ENCODE measurements at places on chromosomes 7 and 10. TPM values are rescaled to one million over a fixed set of nuclear protein-coding genes. Genes with fewer than 3 reads are reported as not detected.

The CNNM2 gene
- total RNA-seq: 2.3 TPM

The TBC1D12 gene
- 11.5 TPM for total RNA-seq

The COL13A1 gene
- total RNA-seq: 77.5 TPM

The BICC1 gene
- not detected for total RNA-seq

The GNG11 gene
- 196 TPM for total RNA-seq

The PON1 gene
- not detected for total RNA-seq
